ENCODE measurements at places on chromosomes 6 and 20.

DNA sequence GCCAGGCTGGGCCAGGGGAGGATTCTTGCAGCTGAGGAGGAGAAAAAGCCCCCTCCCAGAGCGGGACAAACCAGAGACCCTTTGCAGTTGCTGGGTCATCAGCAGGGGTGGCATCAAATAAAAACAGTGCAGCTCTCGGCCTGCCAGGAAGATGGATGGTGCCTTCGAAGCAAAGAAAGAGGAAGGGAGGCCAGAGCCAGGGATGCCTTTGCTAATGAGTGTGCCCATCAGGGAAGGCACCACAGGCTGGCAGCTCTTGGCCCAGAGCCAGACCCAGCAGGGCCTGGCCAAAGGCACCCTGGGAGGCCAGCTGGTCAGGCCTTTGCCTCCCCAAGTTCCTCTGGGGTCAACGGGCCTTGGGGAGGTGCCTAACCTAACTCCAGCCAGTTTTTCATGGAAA, 26.3 kb upstream of the ZNF318 start:
- DNase-seq, result no peak

DNA sequence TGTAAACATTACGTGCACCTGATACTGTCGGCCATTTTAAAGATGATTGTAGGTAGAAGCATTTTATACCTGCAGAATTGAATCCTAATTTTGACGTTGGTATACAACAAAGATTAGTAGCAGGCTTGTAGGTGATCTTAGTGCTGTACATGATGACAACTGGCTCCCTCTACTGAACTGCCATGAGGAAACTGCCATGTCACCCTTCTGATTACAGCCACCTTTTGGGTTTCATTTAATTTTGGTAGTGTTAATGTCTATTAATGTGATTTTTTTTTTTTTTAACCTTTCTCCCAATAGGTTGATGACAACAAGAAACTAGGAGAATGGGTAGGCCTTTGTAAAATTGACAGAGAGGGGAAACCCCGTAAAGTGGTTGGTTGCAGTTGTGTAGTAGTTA, 2.3 kb downstream of the RPS12 start:
- no peak for DNase-seq

DNA sequence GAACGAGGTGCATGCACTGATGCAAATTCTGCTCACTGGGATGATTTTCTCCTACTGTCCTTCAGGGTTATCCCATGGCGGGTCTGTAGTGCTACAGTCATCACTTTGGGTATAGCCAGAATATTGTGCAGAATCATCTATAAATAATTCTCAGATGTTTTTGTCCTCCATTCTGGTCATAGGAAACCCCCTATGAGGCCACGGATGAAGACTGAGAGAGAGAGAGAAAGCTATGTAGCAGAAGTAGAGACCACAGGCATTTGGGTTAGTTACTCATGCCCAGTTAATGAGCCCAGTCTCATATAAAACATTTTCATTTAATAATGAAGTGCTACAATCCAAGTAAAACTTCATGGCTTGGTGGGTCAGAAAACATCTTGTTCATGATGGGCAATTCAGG, 145.1 kb upstream of the PLN start:
- no peak for DNase-seq

GRCh38 chr6:125485757-125486156, 184.0 kb upstream of the HDDC2 start:
- no peak for DNase-seq

DNA sequence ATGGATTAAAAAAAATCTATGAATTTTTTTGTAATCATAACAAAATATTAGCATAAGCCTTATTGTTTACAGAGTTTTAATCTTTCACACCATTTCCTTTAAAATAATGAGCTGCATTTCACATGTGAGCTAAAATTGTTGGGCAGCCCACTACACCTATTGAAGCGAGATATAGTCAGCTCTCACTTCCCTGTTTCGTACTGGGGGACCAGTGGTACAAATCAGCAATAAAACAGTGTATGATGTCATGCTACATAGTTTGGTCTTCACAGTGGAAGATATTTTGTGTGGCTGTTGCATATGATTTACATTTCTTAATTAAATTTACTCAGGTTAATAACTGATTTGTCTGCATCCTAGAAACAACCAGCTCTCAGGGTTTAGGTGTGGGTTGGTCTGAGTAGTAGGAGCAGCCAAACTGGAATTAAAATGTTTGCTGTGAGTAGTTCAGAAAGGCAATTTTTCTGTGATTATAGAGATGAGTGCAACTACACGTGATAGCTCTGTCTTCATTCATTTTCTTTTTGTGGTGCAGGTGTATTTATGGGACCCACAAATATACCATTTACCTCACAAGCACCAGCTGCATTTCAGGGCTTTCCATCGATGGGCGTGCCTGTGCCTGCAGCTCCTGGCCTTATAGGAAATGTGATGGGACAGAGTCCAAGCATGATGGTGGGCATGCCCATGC, 99.3 kb downstream of the B3GAT2 start:
- DNase-seq, result no peak

All from SHP77 treated with DMSO at 0.1 percent for 48 hours (cell line).